ENCODE measurements at places on chromosomes 4 and X.

DNA sequence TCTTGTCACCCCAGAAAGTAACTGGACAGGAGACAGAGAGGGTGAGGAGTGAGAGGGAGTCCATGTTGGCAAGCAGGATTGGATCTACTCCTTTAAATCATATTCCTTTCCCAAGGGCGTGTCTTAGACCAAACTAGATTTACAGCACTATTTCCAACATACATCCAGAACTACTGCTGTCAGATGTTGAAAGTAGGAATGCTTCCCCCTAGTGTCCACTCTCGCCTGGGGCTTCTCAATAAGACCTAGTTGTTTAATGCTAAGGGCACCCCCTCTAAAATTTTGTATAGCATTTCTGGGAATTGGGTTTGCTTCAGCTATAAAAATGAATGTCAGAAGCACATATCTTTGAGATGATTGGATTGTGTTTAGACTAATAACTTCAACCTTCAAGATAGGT, 13.3 kb downstream of the OFD1 start:
- DNase-seq: peak; percentile 51

DNA sequence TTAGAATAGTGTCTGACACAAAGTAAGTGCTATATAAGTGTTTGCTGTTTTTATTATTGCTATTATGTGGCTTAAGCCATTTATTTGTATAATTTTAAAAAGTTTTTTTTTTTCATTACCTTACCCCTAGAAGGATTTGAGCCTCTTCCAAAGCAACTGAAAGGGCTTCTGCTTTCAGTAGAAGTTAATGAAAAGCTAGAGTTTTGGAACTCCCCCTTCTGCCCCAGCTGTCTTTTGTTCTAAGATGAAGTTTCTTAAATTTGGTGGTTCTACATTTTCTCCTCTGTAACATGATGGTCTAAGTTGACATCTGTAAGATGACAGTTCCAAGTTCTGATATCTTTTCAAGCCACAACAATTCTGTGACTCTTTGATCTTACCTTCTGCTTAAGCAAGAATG, 30.3 kb downstream of the FHIP1A start:
- no peak for DNase-seq

GRCh38 chr4:97507587-97508245, 635.6 kb downstream of the STPG2 start:
- DNase-seq: no peak

DNA sequence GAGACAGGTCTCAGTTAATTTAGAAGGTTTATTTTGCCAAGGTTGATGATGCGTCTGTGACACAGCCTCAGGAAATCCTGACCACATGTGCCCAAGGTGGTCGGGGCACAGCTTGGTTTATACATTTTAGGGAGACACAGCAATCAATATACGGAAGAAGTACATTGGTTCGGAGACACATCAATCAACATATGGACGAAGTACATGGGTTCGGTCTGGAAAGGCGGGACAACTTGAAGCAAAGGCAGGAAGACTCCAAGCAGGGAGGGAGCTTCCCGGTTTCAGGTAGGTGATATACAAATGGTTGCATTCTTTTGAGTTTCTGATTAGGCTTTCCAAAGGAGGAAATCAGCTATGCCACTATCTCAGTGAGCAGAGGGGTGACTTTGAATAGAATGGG, 225.2 kb upstream of the ZFP42 start:
- DNase-seq: no peak

- DNase-seq: no peak
Observed at GRCh38 chrX:121479406-121479805, 432.0 kb downstream of the GLUD2 start.

GRCh38 chr4:107908377-107908776, 23.0 kb upstream of the CYP2U1 start:
- no peak for DNase-seq

DNA sequence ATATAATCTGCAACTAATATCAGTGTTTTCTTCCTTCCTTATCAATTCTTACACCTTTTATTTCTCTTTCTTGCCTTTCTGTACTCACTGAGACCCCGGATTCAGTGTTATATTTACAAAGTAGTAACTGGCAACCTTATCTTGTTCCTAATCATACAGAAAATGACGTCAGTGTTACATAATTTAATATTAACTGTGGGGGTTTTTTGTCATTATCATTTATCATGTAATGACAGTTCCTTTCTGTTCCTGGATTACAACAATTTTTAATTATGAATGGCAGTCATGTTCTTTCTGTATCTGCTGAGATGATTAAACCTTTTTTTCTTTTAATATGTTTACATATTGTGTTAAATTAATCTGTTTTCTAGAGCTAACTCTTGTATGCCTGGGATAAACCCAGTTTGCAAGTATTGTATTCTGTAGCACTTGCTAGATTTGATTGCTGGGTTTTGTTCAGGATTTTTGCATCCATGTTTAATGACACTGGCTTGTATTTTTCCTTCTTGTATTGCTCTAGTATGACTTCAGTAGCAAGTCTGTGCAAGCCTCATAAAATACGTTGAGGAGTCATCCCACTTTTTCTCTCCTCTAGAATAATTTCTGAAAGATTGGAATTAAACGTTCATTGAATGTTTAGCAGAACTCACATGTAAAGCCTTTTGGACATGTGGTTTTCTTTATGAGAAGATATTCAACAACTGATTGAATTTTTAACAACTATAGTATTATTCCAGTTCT, 10.4 kb upstream of the HSPA4L start:
- DNase-seq: no peak

DNA sequence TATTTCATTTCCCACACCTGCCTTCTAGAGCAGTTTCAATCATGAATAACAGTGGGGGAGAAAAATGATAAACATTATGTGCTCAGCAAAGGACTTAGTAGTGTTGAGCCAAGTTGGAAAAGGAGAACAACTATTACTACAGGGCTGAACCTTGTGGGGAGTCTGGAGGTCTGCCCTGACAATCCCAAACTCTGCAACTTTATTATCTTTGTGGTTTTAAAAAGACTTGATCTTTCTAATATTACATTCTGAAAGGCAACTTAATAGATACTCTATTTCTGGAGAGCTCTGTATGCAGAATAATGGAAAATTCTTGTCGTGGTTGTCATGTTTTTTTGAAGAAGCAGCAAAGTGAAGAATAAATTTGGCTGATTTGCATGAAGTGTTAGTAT, 116.1 kb downstream of the SPCS3 start:
- no peak for DNase-seq

DNA sequence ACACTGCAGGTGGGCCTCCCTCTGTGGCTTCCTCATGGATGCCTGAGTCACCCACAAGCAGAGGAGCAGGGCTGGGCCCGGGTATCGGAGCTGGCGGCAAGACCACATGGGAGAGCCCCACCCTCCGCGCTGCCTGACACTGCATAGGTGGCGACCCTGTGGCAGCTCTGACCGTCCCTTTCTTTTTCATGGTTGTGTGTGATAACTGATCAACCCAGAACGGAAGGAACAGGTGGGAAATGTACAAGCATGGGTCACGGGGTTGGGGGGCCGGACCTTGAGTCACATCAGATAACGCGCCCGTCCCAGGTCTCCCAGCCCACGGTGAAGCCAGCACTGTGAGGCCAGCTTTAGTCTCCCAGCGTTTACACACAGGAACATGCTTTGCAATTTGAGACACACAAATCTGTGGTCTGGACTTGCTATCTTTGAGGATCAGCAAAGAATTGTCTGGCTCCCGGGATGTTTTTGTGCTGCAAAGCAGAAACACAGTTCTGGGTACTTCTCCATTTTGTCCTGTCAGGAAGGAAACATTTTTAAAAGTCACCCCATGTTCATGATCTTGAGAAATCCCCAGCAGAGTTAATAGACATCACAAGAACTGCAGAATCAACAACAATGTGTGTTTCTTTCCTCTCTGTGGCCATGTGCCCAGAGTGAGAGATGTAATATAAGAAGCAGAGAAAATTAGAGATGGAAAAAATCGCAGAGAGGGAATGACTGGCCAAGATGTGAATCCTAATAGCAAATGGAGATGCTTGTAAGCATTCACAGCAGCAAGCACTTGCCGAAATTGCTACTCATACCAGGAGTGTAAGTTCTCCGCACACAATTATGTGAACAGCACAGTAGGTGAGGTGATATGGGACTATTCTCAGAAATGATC, 70.1 kb upstream of the CBR4 start:
- DNase-seq: peak; percentile 78

- DNase-seq: no peak
Observed at GRCh38 chr4:159425737-159426305, 322.9 kb downstream of the RAPGEF2 start.

DNA sequence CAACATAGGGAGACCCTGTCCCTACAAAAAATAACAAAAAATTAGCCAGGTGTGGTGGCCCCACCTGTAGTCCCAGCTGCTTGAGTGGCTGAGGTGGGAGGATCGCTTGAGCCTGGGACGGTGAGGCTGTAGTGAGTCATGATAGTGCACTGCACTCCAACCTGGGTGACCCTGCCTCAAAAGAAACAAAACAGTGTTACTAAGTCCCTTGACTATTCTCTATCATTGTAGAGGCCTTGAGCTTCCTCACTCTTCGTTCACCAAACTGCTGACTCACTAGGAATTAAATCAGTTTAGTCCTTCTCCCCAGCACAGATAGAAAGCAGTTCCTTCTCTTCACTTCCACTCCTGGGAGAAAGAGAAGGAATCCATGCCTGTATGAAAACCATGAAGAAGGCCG, 14.5 kb downstream of the CDS1 start:
- no peak for DNase-seq

DNA sequence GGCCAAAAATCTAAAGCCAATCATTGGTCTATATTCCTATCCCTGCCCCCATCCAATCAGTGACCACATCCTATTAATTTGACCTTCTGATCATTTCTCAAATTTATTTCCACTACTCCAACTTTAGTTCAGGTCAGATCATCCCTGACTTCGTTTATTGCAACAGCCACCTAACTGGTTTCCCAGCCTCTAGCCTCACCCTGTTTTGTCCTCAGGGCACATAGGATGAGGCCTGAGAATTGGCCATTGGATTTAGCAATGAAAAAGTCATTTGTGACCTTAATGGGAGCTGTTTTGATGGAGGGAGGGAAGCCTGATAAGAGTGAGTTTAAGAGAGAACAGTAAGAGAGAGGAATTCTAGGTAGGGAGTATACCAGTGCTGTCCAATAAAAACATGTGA, 155.0 kb downstream of the AMMECR1 start:
- DNase-seq: no peak

DNA sequence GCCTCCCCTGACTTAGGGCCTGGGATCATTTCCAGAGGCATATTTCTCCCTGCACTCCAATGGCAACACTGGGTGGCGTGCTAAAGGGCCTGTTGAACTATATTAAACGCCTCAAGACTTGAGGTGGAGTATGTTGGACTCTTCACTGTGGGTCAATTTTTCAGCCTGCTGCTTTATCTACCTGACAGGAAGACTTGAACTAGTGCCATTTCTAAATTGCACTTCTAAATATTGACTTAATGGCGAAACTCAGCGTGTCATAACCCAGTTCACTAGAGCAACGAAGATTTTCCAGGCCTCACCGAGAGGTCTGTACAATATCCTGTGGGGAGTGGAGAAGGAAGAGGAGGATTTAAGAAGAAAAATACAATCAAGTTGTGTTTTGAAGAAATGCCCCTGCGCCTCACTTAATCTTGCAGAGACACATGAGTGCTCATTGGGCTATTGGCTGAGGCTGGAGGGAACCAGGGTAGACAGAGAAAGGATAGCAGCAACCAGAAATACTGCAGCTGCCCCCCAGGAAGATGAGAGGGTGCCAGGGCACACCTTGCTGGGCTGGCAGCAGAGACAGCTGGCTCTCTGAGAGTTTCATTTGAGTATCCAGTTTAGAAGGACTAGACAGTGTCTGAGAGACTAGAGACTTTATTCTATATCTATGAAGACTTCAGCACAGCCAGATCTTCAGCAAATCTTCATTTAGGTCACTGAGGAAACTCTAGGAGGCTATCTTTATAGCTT, 67.4 kb downstream of the ENPP6 start:
- DNase-seq: no peak

GRCh38 chr4:74431113-74431826, 13.7 kb upstream of the AREG start:
- no peak for DNase-seq

- DNase-seq: no peak
Observed at GRCh38 chr4:128819082-128819742, 9.7 kb downstream of the JADE1 start.

DNA sequence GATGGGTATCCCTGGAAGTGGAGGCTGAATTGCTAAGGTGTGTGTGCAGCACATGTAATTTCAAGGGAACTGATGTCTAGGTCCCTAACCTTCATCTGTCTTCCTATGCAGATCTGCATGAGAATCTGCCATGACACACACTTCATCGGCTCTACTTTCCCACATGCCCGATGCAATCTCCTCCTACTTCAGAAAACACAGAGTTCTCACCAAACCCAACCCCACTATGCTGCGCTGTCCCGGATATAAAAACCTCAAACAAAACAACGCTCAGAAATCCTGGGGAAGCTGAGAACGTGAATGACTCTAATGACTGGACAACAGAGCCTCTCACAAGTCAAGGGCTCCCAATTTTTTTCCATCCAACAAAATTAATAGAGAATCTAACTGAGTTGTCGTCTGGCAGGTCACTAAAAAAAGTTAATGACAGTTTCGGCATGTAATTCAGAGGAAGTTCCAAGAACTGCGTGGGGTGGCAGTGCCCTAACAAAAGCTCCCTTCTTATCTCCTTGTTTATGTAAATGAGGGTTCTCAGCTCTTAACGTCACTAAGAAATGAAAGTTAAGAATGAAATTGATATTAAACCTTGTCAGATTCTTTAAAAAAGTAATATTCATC, 39.0 kb downstream of the STX18 start:
- peak; percentile 73 for DNase-seq

DNA sequence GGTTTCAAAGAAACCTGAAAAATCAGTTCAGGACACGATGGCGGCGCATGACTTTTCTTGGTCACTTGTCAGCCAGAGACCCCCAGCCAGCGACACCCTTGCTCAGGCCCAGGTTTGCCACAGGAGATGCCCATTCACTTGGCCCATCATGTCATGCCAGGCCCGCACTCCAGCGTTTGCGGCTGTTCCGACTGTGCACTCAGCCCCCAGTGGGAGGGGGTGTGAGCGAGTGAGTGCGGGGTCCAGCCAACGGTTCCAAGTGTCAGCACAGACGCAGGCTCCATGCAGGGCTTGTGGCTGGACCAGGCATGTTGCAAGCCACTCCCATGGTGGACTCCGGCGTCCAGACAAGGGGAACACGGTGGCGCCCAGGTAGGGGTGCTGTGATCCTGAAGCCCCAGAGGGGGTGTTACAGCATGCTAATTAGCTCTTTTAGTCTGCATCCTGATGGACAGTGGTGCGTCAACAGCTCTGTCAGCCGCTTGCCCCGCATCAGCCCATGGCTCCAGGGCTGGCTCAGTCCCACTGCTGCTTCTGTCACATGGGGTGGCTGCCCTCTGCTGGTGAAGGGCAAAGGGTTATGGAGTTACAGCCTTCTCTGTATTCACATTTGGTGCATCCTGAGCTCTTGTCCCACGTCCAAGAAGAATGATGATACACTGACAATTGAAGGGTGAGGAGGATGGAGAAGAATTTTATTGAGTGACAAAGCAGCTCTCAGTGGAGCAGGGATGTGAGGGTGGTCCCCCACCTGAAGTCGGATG, 3.7 kb upstream of the MAEA start:
- peak; percentile 74 for DNase-seq

DNA sequence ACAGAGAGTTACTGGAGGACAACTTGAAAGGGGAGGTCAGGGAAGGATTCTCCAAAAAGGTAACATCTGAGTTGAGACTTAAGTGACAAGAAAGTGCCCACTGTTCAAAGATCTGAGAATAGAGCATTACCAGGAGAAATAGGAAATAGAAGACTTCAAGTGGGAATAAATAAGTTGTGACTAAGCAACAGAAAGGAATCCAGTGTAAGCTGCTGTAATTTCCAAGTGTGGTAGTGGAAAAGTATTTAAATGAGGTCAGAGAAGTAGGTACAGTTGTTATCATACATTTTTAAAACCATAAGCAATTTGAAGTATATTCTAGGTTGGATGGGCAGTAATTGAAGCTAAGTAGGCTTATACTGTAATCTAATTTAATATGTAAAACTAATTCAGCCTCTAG, 211.9 kb downstream of the FBXO8 start:
- DNase-seq: no peak
